Aorta (tissue), 5 donors: ENCODE measurements at places on chromosomes 12 and 14.

DNA sequence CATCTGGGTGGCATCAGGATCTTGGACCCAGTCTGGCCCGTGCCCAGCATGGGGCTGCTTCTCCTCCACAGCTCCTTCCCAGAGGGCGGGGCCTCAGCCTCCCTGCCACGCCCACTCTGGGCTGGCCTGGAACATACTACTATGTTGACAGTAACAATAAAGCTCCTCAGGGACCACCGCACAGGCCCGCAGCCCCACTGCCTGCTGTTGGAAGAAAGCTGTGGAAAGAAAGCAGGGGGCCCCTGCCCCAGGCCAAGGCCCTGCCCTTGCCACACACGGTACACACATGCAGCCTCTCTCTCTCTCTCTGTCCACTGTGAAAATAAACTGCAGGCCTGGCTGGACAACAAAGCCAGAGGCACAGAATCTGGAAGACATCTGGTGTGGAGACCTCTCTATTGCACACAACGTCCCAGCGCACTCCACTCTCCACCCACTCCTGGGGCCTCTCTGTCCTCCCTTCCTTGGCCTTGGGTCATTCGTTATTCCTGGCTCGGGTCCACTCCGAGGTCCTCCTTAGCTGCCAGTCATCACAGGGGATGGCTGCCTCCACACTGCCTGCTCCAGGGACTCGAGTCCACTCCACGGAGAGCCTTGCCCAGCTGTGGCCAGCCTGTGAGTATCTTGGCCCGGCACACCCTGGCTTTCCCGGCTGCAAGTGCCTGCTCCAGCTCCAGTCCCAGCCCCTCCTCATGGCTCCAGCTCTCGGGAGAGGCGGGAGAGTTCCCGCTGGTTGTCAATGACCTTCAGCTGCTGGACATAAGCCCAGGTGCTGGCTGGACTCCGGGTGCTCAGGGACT is 11.8 kb upstream of the ENDOU start:
- DNase-seq: peak; percentile 95

GRCh38 chr12:108644811-108645120 is 11.1 kb upstream of the SELPLG start:
- no peak for DNase-seq

GRCh38 chr12:2455410-2455809 is 339.4 kb upstream of the FKBP4 start:
- DNase-seq: no peak

- no peak for DNase-seq
Observed at GRCh38 chr12:106239241-106239950, 8.4 kb downstream of the CKAP4 start.

- no peak for DNase-seq
Observed at GRCh38 chr12:45801625-45802024, 72.1 kb downstream of the ARID2 start.

DNA sequence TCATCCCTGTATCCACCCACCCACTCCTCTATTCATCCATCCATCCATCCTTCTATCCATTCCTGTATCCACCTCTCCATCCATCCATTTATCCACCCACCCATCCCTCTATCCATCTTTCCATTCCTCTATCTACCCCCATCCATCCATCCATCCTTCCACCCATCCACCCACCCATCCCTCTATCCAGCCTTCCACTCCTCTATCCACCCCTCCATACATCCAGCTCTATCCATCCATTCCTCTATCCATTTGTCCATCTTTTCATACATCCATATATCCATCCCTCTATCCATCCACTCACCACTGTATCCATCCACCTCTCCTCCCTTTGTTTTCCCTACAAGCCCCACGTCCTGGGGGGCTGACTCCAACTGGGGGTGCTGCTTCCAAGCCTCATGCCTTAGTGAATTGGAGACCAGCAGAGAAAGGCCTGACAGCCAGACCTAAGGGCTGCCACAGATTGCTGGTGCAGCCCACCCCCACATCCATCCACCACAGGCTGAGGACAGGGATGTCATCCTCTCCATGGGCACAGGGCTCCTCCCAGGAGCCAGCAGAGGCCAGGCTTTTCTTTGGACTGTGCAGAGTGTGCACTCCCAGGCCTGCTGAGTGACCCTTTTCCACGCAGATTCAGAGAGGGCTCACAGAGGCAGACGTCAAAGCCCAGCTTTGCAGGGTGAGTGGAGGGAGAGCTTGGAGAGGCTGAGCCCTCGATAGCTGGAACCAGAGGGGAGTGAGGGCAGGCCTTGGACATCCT is 18.9 kb upstream of the GPR132 start:
- DNase-seq: no peak

DNA sequence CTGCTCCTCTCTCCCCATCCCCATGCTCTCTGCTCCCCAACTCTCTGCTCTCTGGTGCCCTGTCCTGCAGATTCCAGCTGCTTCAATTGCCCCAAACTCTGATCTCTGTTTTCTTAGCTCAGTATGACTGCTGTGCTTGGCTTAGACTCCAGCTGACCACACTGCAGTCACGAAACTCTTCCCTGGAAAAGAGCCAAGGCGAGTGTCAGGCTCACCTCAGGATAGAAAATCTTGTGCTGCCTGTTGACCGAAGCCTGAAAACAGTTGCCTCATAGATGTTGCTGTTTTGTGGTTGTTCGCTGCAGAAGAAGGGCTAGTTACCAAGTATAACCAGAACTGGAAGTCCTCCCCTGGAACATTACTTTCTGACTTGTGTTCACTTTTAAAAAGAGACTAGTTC is 6.7 kb upstream of the STON2 start:
- no peak for DNase-seq
